ENCODE measurements at places on chromosomes 13 and 19.
A peak's percentile ranks its signal among the peaks of the same experiment; 100 is the strongest.

DNA sequence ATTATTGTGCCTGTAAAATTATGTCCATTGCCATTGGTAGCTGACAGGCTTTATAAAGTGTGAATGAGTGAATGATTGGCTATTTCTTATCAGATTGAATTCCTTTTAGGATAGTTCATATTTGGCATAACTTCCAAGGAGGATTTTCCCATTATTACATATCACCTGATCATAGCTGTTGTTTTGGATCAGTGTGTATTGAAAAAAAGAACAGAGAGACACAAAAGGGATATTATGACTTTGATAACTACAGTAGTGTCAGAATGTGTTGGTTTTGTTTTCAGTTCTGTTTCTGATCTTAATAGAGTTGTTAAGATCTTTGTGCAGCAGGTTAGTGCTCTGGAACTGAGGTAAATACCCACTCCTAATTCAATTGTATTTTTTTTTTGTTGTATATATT lies 103.8 kb downstream of the LRCH1 start:
- DNase-seq = no peak

DNA sequence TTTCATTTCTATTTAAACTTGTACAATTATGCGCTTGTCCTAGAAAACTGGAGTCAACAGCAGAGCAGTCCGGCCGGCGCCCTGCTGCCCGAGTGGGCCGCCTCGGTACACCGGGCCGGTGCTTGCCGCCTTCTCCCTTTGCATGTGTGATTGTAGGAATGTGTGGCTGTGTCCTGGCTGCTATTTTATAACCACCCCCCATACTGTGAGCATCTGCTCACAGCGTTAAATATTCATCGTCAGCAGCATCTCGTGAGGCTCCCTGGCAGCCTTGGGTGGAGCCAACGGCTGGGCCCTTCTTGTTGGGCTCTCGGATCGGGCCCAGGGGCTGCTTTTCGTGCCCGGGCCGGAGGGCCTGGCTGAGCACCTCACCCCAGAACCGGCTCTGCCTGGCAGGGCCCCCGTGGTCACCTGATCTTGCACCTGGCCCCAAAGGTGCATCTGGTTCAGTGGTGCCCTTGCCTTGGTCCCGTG lies 10.6 kb downstream of the PIAS4 start:
- DNase-seq = no peak

GRCh38 chr13:22662771-22663170 lies 518.0 kb upstream of the SGCG start:
- no peak for DNase-seq

- DNase-seq = no peak
Observed at GRCh38 chr19:57441979-57442752, 7.0 kb downstream of the ZNF749 start.

GRCh38 chr13:24161010-24161775 lies 673 bp downstream of the SPATA13 start:
- DNase-seq = peak; percentile 38

- no peak for DNase-seq
Observed at GRCh38 chr19:50331994-50332243, 2.7 kb upstream of the KCNC3 start.

GRCh38 chr19:46217476-46217875 lies 12.1 kb upstream of the IGFL1 start:
- DNase-seq = no peak

All from MM.1S (cell line).